Stomach (tissue), 19 donors: ENCODE measurements at places on chromosomes 2 and 18. TPM values are rescaled to one million over a fixed set of nuclear protein-coding genes. Genes with fewer than 3 reads are reported as not detected.

DNA sequence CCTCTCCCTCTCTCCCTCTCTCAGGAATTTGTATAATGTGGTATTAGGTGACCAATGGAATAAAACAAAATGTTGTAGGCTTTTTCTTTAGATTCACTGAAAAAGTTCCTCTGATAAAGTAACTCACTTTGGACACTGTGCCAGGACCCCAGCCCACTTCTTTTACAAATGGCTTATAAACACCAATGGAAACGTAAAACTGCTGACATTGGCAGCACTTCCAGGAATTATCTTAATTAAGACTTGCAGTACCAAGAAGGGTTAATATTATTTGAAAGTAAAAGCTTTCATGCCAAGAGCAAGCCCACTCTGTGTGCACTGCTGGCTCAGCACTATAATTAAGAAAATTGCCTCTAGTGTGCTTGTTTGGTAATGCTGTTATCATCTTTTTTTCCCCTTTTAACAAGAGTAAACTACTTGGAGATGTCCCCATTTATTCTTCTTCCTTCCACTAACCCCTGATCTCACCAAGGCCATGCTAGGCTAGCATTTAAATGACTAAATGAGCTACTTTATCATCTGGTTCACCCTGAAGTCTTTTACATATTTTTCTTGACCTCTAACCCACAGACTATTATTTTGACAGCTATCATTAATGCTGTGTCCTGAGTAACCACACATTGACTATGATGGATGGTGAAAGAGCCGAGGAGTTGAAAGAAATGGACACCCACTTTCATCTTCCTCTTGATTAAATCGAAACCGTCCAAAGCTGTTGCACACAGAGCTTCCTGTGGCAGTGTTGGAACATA is 232.2 kb upstream of the ETAA1 start:
- no peaks in the 10 kb centered on the region for H3K36me3 ChIP-seq
- no peak overlapping the region for H3K4me3 ChIP-seq
- H3K27ac ChIP-seq, result no peak overlapping the region
- H3K4me1 ChIP-seq, result no peaks in the 10 kb centered on the region

GRCh38 chr2:3631161-3631850 is 26.7 kb upstream of the ALLC start:
- H3K27me3 ChIP-seq, result peaks cover 7% of the 10 kb centered on the region
- H3K27ac ChIP-seq, result no peak overlapping the region
- no peaks in the 10 kb centered on the region for H3K36me3 ChIP-seq
- no peak overlapping the region for H3K4me3 ChIP-seq

DNA sequence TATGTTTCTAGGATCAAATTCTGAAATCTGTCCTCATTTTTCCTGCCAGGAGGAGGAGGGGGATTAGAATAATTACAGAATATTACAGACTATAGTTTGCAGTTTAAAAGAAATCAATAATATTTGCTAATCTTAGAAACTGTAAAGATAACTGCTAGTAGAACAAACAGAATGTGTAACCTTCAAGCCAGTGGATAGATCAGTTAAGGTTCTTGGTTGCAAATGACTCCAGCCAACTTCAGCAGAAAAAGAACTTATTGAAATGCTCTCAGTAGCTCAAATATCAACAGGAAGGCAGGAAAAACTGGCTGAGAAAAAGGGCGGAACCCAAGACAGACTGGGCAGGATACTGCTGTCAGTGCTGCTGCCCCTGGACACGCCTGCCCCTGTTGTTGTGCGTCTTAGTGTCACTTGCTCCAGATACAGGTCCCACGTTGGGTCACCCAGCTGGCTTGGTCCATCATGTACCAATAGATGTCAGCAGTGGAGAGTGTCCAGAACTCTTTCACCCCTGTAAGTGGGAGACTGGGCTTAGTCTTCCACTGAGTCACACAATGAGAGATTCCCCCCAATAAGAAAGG is 10.2 kb downstream of the NMUR1 start:
- H3K27me3 ChIP-seq, result no peaks in the 10 kb centered on the region
- no peaks in the 10 kb centered on the region for H3K36me3 ChIP-seq
- H3K27ac ChIP-seq, result no peak overlapping the region
- DNase-seq, result peak; percentile 65

GRCh38 chr2:194060269-194060668 is 1596.8 kb upstream of the SLC39A10 start:
- DNase-seq, result no peak
- no peaks in the 10 kb centered on the region for H3K4me1 ChIP-seq
- H3K4me3 ChIP-seq, result no peak overlapping the region
- no peaks in the 10 kb centered on the region for H3K27me3 ChIP-seq

DNA sequence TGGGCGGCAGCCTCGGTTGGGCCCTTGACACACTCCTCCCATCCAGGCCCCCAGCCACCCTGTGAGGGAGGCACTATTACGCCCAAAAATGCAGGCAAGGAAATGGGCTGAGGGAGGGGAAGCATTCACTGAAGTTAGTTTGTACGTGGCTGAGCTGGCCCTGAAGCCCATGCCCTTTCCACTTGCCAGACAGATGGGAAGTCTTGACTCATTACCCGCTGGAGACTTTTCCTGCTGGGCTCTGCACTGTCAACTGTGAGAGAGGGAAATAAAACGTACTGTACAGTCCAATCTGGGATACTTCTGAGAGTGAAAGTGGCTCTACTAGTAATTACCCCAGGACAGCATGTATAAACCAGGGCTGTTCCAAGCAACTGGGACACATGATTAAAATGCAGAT is 125.9 kb downstream of the MSH2 start:
- no peak overlapping the region for H3K27ac ChIP-seq
- H3K36me3 ChIP-seq, result no peaks in the 10 kb centered on the region
- no peak for DNase-seq
- H3K4me1 ChIP-seq, result no peaks in the 10 kb centered on the region
- no peak overlapping the region for H3K4me3 ChIP-seq

DNA sequence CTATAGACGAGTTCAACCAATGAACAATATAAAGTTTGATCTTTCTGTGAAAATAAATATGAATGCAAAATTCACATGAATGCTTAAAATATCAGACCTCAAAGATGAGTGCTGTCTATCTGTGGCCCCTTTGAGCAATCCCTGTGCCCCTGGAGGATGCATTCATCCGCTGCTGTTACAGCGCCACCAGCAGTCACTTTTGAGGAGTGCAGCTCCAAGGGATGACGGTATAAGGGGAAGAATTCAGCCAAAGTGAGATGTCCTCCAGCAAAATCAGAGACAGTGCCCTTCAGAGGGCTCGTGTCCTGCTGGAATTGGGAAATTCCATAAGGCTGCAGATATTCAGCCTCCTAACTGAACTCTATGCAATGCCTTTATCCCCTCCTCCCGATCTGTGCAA is 12.0 kb upstream of the CHRNA1 start:
- DNase-seq, result no peak
- H3K4me3 ChIP-seq, result no peak overlapping the region
- H3K27ac ChIP-seq, result no peak overlapping the region
- no peaks in the 10 kb centered on the region for H3K36me3 ChIP-seq
- H3K4me1 ChIP-seq, result no peaks in the 10 kb centered on the region

DNA sequence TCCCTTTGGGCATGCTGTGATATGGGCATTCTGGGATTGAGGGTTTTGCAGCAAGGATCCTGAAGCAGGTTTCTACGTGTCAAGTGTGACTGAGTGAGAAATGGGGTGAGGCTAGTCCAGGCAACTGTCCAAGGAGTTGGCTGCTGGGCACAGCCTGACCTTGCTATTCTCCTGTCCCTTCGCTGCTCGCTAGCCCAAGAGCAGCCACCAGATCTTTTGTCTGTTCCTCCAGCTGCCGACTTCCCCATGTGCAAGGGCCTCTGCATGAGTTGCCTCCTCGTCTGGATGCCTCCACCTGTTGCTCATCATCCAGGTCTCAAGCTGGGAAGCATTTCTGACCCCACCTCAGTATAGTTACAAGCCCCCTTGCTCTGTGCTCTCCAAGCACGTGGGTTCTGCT is 71.1 kb downstream of the DYSF start:
- no peak overlapping the region for H3K27ac ChIP-seq
- no peaks in the 10 kb centered on the region for H3K36me3 ChIP-seq
- no peak overlapping the region for H3K4me3 ChIP-seq
- no peak for DNase-seq
- peaks cover 6% of the 10 kb centered on the region for H3K27me3 ChIP-seq

DNA sequence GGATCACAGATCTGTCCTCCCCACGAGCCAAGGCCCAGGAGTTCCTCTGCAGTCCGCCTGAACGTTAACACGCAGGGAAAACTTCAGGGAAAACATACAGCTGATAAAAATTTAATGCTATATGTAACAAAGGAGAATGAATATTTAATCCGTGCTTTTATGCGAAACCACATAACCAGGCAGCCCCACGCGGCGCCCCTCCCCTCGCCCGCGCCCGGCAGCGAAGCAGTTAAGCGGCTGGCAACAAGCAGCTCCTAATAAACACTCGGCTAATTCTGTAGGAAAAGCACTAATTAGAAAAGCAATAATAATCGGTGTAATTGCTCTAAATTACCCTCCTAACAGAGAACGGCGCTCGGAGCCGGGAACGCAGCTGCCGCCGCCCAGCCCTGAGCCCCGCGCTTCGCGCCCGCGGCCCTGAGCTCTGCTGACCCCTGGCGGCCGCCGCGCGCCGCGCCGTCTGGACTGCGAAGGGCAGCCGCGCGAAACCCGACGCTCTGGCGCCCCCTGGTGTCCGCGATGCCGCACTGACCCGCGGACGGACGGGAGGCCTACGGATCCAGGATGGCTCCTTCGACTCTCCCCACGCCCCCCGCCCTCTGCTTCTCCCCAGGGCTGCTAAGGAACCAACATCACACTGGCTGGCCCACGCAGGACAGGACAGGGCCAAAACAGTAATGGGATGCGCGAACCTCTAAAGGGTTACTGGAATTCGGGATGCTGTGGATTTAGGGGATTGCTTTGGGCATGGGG is 181.4 kb downstream of the SMAD2 start:
- peaks cover 21% of the 10 kb centered on the region for H3K27me3 ChIP-seq
- H3K27ac ChIP-seq, result no peak overlapping the region
- H3K4me3 ChIP-seq, result peak overlapping the region; percentile 38
- peak; percentile 87 for DNase-seq
- H3K36me3 ChIP-seq, result no peaks in the 10 kb centered on the region

GRCh38 chr2:110783196-110783873 is 51.0 kb downstream of the ACOXL start:
- H3K36me3 ChIP-seq, result no peaks in the 10 kb centered on the region
- H3K27ac ChIP-seq, result no peak overlapping the region
- no peak for DNase-seq
- H3K4me3 ChIP-seq, result no peak overlapping the region
- H3K27me3 ChIP-seq, result no peaks in the 10 kb centered on the region
- no peaks in the 10 kb centered on the region for H3K4me1 ChIP-seq

- H3K4me3 ChIP-seq, result no peak overlapping the region
- no peak for DNase-seq
- H3K27me3 ChIP-seq, result no peaks in the 10 kb centered on the region
- H3K4me1 ChIP-seq, result no peaks in the 10 kb centered on the region
- H3K36me3 ChIP-seq, result no peaks in the 10 kb centered on the region
- H3K27ac ChIP-seq, result no peak overlapping the region
Measured at GRCh38 chr2:186325827-186326535, 160.1 kb upstream of the ZC3H15 start.

DNA sequence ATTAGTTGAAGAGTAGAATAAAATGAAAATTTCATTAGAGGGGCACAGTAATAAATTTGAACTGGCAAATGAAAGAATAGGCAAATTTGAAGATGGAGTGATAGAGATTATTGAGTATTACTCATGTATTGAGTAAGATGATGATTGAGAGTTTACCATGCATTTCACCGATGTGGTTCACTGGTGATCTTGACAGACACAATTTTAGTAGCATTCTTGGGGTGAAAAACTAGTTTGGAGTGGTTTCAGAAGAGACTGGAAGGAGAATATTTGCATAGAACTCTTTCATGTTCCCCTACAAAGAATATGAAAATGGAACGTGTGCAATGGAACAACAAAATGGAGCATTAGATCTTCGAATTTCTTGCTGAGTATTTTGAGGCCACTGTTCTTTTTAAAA is 121.4 kb downstream of the ASXL3 start:
- H3K4me1 ChIP-seq, result no peaks in the 10 kb centered on the region
- H3K27ac ChIP-seq, result no peak overlapping the region
- H3K4me3 ChIP-seq, result no peak overlapping the region
- H3K27me3 ChIP-seq, result no peaks in the 10 kb centered on the region

- peak within 1 kb of the TSS; percentile 40 for H3K27ac ChIP-seq
- H3K27me3 ChIP-seq, result no peaks in the 10 kb centered on the region
- no peaks in the 10 kb centered on the region for H3K36me3 ChIP-seq
Measured at GRCh38 chr2:227717687-227718567, at the start of gene SLC19A3. SLC19A3 (minus strand) TSS chr2:227718028; CDS start chr2:227702318, 15,710 bp downstream.

GRCh38 chr2:190707726-190708125 is 58.8 kb downstream of the NAB1 start:
- H3K36me3 ChIP-seq, result no peaks in the 10 kb centered on the region
- no peak overlapping the region for H3K27ac ChIP-seq
- H3K4me3 ChIP-seq, result no peak overlapping the region
- DNase-seq, result no peak

DNA sequence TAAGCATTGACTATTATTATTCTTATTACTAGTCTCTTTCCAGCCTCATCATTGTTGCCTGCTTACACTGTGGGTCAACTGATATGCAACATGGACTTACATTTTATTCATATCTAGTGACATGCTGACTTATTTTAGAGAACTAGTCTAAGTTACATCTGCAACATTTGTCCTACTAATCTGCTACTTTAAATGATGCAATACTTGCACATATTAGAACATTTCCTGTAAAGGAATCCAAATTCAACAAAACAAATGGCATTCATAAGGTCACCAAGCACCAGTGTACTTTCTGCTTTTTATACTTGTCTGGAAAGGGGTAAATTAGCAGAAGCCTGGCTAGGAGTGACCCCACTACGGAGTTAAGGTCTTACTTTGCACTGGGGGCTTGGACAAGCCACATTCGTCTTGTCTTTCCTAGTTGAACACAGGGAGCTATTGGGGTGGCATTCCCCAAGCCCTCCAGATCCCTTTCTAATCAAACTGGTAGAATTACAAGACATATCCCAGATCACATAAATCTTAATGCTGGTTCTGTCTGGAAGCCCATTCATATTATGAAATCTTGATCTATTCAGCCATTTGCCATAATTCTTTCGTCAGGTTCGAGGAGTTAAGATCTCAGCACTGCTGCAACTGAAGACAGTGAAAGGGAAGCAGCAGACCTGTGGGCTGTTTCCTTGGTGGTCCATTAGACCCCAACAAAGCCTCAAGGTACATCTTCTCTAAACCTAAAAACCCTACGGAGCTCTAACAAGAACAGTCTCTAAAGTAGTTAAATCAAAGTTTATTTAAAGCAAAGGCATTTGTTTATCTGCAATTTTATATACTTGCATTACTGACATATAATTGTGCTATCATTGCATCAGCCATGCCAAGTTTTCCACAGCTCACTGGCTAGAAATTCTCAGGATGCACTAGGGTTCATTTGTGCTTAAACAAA is 49.9 kb upstream of the RTN4 start:
- no peak overlapping the region for H3K4me3 ChIP-seq
- peak overlapping the region; percentile 63 for H3K27ac ChIP-seq
- no peaks in the 10 kb centered on the region for H3K36me3 ChIP-seq
- DNase-seq, result no peak
- H3K4me1 ChIP-seq, result peaks cover 57% of the 10 kb centered on the region

UBXN4 gene
- total RNA-seq, result 18.8 TPM

STK11IP gene
- total RNA-seq, result 17.1 TPM

RESP18 gene
- total RNA-seq, result not detected

VIT gene
- 8.3 TPM for total RNA-seq

RAX gene
- total RNA-seq, result not detected

ASTL gene
- total RNA-seq, result not detected

POTEJ gene
- not detected for total RNA-seq

AQP12A gene
- not detected for total RNA-seq

MYO3B gene
- total RNA-seq, result not detected

POTEC gene
- not detected for total RNA-seq
